Fibroblast of skin of scalp (primary cell): ENCODE measurements at places on chromosomes 4 and X.
A peak's percentile ranks its signal among the peaks of the same experiment; 100 is the strongest.

DNA sequence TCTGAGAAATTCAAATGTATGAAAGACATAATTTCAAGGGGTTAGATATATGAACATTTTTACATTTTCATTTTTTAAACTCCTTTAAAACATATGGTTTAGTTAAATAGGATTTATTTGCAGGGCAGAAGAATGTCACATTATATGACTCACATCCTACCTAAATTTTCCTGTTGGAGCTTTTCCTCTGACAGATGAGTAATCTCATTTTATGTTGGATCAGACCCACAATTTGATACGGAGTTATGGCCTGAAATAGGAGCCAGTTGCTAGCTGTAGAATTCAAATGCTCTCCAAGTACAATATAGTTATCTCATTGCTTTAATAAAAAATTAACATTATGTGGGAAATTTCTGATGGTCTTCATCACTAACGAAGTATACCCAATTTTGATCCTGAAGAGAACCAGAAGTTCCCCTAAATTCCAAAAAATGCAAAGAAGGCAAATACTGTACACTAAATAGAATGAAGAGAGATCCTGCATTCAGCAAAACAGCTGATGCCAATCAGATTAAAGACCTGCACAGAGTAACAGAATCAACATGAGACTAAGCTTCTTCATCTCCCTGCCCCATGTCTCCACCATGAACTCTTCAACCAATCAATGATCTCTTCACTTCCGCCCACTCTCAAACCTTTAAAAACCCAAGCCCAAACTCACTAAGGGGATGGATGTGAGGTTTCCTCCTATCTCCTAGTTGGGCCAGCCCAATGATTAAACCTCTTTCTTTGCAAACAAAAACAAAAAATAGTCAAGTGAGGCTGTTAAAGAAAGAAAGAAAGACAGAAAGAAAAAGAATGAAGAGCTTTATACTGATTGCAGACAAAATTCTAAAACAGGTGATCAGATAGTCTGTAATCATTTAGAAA, 10.9 kb upstream of the EXOSC9 start:
- DNase-seq: peak; percentile 83

DNA sequence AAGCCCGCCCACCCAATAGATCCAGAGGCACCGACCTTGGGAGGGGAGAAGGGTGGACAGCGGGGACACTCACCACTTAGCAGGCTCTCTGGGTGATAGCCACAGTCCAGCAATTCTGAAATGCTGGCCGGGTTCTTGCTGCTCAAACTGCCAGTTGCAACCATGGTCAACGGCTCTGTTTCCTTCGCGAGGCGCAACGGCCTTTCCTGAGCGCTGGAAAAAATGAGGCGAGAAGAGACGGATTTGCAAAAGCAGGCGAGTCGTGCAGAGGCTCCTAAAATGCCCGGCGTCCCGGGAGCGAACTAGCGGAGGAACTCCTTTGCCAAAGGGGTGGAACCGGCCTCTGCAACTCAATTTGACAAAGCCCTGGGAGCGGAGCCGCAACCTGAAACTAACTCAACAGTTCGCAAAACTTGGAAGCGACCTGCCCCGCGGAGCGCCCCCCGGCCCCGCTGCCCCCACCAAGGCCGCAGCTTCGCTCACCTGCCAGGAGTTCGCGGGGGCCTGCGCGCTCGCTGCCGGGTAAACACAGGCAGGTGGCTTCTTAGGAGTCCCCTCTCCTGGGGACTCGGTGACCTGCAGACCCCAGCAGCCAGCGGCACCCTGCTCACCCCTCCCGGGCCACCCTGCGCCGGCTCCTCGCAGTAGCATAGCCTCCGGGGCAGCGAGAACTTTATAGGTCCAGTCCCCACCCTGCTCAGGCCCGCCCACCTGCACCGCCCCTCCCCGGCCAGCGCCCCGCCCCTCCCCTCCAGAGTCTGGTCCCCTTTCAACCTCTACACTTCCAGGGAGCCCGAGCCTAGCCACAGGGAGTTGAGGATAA, at the start of gene DDIT4L:
Gene DDIT4L (minus strand): TSS at position 649 of the 823 bp plus-strand sequence. CDS start 485 bp downstream, at position 164.
- DNase-seq: peak; percentile 34

DNA sequence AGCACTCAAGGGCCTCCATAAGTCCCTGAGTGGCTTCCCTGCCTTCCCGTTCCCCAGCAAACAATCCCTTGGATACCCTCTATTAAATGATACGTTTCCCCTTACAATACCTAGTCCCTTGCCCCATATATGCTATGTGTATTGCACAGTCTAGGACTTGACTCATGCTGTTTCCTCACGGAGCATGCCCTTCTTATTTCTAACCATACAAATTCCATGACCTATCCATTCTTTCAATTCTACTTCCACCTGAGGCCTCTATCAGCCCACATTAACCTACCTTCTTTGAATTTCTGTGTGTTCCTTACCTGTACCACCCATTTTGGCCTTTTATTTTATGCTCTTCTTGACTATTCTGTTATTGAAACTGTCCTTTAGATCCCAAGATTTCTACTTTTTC, 2.9 kb upstream of the PGRMC2 start:
- no peak for DNase-seq

DNA sequence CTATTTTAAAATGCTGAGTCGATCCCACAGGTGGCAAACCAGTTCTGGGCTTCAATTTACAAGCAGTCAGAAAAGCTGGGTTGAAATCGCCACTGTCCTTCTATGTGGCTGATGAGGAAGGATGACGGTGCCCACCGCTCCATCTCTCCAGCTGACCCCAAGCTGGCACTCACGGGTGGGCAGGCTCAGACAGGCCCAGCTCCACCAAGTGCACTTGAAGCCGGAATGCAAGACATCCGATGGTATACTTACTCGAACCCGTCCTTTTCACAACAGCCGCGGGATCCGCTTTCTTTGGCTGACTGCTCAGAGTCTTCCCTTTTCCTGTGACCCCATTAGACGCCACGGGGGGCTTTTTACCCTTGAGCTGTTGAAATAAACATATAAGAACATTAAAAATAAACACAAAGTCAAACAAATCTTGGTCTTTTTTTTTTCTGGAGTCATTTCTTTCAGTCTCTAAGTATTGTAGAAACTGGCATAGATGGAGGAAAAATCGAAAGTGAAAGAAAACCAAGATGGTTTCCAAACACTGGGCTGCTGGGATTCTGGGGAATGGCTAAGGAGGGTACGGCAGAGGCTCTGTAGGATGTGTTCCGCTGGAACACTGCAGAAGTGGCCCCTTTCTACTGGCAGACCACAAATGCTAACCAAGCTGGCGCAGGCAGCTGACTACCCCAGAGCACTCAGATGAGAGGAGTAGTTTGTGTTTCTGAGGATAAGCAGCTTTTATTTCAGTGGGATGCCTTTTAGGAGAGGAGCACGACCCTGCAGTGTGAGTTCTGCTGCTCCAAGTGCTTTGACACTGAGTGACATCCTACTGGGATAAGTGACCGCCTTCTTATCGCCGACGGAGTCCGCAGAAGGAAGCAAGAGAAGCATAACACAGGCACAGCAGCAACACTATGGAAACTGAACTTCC, 160.9 kb downstream of the AFAP1 start:
- no peak for DNase-seq

DNA sequence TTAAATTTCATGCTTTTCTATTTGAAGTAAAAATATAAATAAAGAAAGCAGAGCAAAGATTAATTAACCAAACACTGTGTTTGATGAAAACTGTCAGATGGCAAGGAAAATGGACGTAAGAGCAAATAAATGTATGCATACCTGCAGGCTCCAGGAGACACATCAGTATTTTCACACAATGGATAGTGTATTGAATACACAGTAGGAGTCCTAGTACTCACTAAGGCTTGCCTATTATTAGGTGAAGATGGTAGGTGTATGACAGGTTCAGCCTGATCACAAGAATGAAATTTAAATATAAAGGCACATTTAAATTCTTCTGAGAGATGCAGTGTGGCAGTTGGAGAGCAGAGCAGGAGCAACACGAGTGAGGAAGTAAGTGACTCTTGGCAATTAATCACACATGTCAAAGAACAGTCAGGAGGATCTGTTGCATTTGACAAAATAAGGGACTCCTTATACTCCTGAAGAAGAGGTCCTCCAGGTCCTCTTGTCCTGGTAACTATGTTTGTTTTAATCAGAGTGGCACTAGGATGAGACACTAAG, 106.0 kb upstream of the NDST4 start:
- DNase-seq: no peak

- DNase-seq: no peak
Measured at GRCh38 chr4:84089652-84090437, 409.2 kb downstream of the NKX6-1 start.

GRCh38 chr4:112060212-112060611, 85.0 kb upstream of the FAM241A start:
- peak; percentile 29 for DNase-seq

- DNase-seq: no peak
Measured at GRCh38 chrX:10106806-10107205, 50.0 kb upstream of the CLCN4 start.

GRCh38 chrX:1450361-1451161, 2.1 kb downstream of the ASMTL start:
- DNase-seq: no peak

- no peak for DNase-seq
Measured at GRCh38 chr4:119284876-119285780, 36.8 kb downstream of the FABP2 start.

DNA sequence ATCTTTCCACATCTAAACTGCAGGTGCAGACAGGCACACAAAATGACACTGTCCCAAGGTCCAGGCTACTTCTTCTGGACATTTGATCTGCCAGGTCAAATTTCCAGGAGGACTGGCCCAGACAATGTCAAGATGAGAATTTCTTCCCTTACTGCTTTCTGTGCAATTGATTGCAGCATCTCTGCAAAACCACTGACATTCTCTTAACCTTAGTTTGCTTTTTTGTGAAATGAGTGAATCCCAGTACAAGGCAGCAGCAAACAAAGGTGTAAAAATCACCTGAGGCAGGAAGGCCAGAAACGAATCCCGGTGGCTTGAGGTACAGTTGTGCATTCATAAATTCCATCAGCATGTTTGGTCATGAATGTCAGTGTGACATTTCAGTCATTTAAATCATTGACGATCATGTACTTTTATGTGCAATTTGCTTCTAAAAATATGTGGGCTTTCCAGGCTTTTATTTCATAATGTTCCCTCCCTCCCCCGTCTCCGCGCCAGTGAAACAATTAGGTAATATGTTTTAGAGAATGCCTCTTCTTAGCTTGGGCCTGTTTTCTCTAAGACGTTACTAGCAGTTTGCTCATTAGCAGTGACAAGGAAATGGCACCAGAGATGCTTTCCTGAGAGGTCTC, 39.1 kb downstream of the NHS start:
- DNase-seq: no peak

DNA sequence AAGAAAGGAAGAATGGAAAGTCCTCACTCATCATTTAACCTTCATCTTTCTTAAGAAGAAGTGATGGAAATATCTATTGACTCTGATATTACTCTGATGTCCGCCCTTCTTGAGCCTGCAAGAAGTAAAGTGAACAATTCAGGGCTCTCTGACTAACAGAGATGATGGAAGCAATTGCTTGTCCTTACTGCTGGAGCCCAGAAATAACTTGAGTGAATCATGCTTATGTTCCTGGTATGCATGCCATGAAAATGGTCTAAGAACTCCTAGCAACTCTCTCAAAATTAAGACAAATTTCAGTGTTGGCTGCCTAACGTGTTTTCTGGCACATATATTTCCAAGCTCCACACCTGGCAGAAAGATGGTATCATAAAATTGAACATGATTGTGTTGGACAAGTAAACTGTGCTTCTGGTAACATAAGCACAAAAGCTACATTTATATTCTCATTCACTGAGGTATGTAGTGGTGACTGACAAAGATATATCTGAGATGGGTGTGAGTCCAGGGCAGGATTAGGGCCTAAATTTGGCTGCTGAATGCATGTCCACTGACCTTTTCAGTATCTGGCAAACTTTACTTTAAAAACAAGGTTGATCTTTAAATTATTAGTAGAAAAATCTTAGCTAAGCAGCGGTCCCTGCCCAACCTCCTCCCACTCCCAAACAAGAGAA, 109.2 kb upstream of the OTUD4 start:
- DNase-seq: peak; percentile 71

DNA sequence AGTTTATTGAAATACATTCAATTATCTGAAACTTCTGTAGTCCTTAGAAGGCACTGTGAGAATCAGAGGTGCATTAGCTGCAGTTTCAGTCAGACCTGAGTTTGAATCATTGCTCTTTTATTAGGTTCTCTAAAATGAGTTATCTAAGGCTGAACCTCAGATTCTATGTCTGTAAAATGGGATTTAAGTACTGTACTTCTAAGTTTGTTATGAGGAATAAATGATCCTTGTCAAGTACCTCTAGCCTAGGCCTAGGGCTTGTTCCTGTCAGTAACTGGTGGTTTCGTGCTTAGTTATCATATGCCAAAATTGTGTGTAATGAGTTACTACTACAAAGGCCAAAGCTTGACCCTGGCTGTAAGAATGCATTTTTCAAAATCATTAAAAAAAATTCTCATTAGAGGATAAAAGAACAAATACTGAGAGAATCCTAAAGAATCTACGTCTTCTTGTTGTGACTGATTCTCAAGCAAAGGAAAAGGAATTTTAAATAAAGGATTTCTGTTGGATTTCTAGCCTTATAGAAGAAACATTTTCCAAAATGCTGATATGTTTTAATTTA, 65.8 kb downstream of the SLIT2 start:
- no peak for DNase-seq

DNA sequence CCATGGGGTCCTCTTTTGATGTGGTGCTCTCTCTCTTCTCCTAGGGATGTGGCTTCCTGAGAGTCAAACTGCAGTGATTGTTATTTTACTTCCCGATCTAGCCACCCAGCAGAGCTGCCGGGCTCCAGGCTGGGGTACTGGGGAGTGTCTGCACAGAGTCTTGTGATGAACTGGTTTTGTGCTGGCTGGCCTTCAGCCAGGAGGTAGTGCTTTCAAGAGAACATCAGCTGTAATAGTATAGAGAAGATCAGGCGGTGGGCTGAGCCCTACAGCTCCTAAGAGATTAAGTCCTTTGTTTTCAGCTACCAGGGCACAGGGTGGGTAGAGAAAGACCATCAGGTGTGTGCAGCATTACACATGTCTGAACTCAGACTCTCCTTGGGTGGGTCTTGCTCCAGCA, 59.0 kb upstream of the AGTR2 start:
- no peak for DNase-seq

DNA sequence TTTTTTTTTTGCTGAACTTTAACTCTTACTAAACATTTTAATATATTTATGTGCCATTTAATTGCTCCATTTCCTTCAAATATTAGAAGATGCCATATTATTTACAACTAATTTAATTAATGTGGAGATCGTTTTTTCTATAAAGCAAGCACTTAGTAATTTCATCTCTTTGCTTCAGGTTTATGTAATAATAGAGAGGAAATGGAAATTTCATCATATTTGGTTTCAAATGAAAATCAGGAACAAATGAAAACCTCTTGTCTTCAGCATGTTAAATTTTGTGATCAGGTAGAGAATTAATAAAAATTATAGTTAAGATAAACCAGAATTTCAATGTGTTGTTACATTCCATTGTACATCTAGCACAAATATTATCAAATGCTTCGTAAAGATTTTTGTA, 120.1 kb downstream of the SYNPO2 start:
- DNase-seq: no peak

DNA sequence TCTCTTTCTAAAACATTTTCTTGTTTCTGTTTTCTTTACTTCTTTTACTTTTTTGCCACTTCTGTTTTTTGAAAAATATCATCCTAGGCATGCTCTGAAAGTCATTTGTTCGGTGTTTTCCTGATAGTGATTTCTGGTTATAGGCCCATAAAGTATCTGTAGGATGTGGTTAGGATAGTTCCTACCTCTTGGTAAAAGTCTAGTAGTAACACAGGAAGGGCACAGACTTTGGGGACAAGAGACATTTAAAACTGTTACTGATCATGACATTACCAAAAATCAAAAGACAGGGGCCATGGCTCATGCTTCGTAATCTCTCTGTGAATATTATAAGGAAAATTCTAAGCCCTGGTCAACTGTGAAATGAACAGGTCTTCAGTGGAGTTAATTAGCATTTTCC, 44.8 kb downstream of the FHL1 start:
- no peak for DNase-seq
